ENCODE measurements at places on chromosomes 1 and 21. TPM values are rescaled to one million over a fixed set of nuclear protein-coding genes. Genes with fewer than 3 reads are reported as not detected.

DNA sequence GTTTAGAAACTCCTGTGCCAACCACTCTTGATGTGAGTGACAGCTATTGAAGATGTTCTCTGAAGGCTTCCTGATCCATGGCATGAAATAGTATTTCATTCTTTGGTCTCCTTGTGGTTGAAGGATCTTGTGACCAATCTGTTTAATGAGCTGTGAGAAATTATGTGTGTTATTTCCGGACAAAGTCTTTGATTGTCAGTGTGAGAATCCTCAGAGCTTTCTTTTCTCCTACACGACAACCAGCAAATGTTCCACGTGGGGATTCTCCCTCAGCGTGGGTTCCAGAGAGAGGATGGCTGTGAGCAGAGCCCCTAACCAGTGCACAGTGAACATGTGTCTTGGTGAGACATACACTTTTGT, 45.0 kb upstream of the HOOK1 start:
- no peak for DNase-seq
- no peak overlapping the region for H3K4me3 ChIP-seq
- no peak overlapping the region for H3K27ac ChIP-seq

The SHISAL2A gene
- total RNA-seq, result 8.2 TPM

The BSND gene
- not detected for total RNA-seq

The KIF26B gene
- 0.41 TPM for total RNA-seq

The AIM2 gene
- total RNA-seq, result 6.0 TPM

The ACTL8 gene
- total RNA-seq, result not detected

- peak; percentile 92 for DNase-seq
- H3K4me3 ChIP-seq, result peak within 1 kb of the TSS; percentile 57
- peak within 1 kb of the TSS; percentile 88 for H3K27ac ChIP-seq
- H3K27me3 ChIP-seq, result peaks cover 27% of the 10 kb centered on the region
- no peaks in the 10 kb centered on the region for H3K36me3 ChIP-seq
These were observed at the start of gene ZNF678 for GRCh38 chr1:227563324-227564201. Gene ZNF678 (plus strand): TSS chr1:227563556. CDS start chr1:227650992, 87,436 bp downstream.

- H3K4me3 ChIP-seq, result no peak overlapping the region
- H3K36me3 ChIP-seq, result no peaks in the 10 kb centered on the region
- no peak for DNase-seq
- H3K27me3 ChIP-seq, result no peaks in the 10 kb centered on the region
- no peak overlapping the region for H3K27ac ChIP-seq
- H3K4me1 ChIP-seq, result no peaks in the 10 kb centered on the region
These were observed 196.9 kb downstream of the TTLL7 start for GRCh38 chr1:83802023-83802422.

GRCh38 chr1:206925106-206925736, 3.5 kb upstream of the FCMR start:
- no peaks in the 10 kb centered on the region for H3K27me3 ChIP-seq
- peak overlapping the region; percentile 72 for H3K27ac ChIP-seq
- peaks cover 11% of the 10 kb centered on the region for H3K4me1 ChIP-seq

The MPL gene
- not detected for total RNA-seq

DNA sequence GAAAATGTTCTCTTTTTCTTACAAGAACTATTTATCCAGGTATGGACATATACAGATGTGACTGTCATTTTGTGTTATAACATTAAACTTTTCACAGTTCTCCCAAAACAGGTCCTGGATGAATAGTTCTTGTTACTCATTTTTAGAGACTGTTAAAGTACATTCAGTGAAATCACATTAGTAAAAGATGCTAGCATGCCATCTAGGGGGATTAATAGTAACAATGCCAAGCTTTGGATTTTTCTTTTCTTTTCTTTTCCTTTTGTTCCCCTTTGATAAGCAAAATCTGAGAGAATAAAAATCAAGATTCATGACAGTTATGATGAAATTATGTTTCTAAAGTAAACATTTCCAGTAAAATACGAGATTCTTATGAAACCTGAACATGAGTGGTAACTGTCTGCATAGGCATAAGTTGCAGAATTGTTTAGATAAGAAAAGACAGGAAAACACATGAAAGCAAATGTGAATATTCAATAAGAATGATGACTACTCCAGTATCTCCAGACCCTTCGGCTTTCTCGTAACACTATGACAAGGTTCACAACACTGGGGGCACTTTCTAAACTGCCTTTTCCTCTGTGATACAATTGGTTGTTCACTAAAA, 77.5 kb downstream of the TPR start:
- no peak overlapping the region for H3K4me3 ChIP-seq
- H3K27ac ChIP-seq, result no peak overlapping the region
- H3K4me1 ChIP-seq, result no peaks in the 10 kb centered on the region

DNA sequence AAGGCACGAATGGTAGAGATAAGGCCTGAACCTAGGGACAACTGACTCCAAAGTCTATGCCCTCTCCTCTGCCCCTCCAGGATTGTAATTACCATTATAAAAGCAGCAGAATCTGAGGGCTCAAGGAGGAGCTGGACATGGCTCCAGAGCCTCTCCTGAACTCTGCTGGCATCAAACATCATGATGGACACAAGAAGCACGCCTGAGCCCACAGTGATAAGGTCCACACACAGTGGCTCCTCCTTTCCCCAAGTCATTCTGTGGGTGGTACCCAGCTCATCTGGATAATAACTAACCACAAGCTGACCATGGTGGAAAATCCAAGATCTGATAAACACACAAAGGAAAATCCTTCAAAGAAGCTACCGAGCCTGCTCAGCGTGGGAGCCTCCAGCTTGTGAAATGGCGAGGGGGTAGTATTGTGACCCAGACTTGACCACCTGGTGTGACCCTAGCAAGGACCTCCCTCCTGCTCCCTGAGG, 85.2 kb downstream of the HIVEP3 start:
- H3K4me1 ChIP-seq, result no peaks in the 10 kb centered on the region
- DNase-seq, result no peak
- H3K27ac ChIP-seq, result no peak overlapping the region
- no peak overlapping the region for H3K4me3 ChIP-seq
- H3K36me3 ChIP-seq, result no peaks in the 10 kb centered on the region

GRCh38 chr1:116754198-116754977, at the start of gene CD2:
Gene CD2 (plus strand): TSS chr1:116754430. CDS start chr1:116754493, 63 bp downstream.
- no peaks in the 10 kb centered on the region for H3K27me3 ChIP-seq
- H3K4me1 ChIP-seq, result no peaks in the 10 kb centered on the region
- H3K36me3 ChIP-seq, result no peaks in the 10 kb centered on the region
- peak within 1 kb of the TSS; percentile 29 for H3K4me3 ChIP-seq

DNA sequence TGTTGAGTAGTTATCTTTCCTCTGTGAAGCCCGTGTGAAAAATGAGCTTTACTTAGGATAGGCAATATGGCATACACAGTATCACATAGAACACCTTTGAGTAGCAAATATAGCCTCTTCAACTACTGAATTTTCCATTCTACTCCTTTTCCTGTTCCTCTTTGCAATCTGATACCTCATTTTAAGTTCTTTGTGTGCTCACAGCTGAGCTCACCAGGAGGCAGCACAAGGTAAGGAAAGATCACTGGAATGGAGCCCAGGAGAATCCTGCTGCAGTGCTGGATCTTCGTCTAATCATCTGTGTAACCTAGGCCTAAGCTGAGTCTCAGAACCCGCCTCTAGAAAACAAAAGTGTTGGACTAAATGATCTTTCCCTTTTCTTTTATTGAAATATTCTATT, 171.0 kb downstream of the LRRC40 start:
- no peaks in the 10 kb centered on the region for H3K4me1 ChIP-seq
- no peak overlapping the region for H3K27ac ChIP-seq
- DNase-seq, result no peak

DNA sequence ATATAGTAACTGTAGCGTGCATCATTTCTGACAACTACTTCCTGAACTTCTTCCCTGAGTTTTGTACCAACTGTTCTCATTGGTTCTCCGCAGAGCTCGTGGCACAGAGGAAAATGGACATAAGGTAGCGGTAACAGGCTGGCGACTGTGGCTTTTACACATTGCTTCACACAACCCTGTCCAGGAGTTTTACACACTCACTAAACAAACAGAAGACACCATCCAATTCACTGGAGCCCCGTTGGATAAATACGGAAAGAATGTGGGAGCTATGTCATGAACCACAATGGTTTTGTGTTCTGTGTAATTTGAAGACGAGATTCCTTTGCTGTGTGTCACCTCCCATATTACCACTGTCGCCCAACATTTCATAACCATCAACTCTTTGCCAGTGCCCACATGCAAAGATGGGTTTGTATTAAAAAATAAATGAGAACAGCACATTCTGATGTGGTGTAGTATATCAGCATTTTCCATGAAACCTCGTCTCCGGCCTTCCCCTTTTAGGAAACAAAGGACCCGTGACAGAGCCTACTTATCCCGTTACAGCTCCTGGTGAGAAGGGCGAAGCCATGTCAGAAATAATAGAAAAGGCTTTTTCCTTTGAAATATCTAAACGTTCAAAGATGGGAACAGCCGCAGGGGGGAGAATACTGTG, 47.4 kb upstream of the ENAH start:
- H3K4me3 ChIP-seq, result no peak overlapping the region
- no peaks in the 10 kb centered on the region for H3K36me3 ChIP-seq
- no peaks in the 10 kb centered on the region for H3K4me1 ChIP-seq
- H3K27me3 ChIP-seq, result no peaks in the 10 kb centered on the region
- DNase-seq, result no peak

- peaks cover 3% of the 10 kb centered on the region for H3K27me3 ChIP-seq
- DNase-seq, result no peak
- H3K36me3 ChIP-seq, result no peaks in the 10 kb centered on the region
- H3K4me3 ChIP-seq, result no peak overlapping the region
- H3K4me1 ChIP-seq, result peaks cover 29% of the 10 kb centered on the region
These were observed 16.4 kb upstream of the MAPKAPK2 start for GRCh38 chr1:206668351-206668750.

DNA sequence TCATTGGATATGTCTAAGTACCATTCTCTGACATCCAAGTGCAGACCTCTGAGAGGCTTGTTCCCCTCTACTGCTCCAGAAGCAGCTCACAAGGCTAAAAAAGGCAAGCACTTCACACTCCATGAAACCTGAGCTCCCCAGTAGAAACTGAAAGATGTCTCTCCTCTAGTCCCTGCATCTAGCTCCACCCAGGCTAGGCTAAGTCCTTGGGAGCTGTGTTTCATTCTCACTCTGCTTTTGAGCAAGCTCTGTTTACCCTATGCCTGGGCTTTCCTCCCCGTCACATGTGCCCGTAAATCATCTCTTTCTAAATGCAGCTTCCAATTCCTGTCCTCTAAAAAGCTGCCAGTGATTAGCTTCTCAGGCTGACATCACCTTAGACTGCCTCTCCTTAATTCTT, 39.0 kb downstream of the LRRC71 start:
- H3K4me1 ChIP-seq, result no peaks in the 10 kb centered on the region
- DNase-seq, result no peak
- H3K27ac ChIP-seq, result no peak overlapping the region
- H3K4me3 ChIP-seq, result no peak overlapping the region
- no peaks in the 10 kb centered on the region for H3K27me3 ChIP-seq

- no peak for DNase-seq
- H3K27me3 ChIP-seq, result no peaks in the 10 kb centered on the region
- no peaks in the 10 kb centered on the region for H3K36me3 ChIP-seq
- no peak overlapping the region for H3K27ac ChIP-seq
- no peak overlapping the region for H3K4me3 ChIP-seq
- no peaks in the 10 kb centered on the region for H3K4me1 ChIP-seq
These were observed 487.1 kb downstream of the KCNT2 start for GRCh38 chr1:196121181-196121580.

DNA sequence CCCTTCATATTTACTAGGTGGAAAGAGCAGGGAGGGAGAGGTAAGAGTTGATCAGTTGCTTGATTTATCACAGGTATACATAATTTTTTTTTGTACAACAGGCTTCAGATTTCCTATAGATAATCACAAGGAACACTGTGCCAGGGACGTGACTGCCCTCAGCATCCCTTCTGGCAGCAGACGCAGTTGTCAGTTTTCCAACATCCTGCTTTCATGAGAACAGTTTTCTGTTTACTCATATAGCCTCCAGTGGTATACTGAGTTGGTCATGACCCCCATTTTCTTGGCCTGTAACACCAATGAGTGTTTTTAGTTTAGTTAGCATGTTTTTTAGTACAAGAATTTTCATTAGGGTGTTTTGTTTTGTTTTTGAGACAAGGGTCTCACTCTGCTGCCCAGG, 37.9 kb upstream of the PTPRF start:
- H3K4me3 ChIP-seq, result no peak overlapping the region
- H3K27ac ChIP-seq, result no peak overlapping the region
- no peaks in the 10 kb centered on the region for H3K27me3 ChIP-seq
- no peaks in the 10 kb centered on the region for H3K4me1 ChIP-seq
- no peaks in the 10 kb centered on the region for H3K36me3 ChIP-seq

DNA sequence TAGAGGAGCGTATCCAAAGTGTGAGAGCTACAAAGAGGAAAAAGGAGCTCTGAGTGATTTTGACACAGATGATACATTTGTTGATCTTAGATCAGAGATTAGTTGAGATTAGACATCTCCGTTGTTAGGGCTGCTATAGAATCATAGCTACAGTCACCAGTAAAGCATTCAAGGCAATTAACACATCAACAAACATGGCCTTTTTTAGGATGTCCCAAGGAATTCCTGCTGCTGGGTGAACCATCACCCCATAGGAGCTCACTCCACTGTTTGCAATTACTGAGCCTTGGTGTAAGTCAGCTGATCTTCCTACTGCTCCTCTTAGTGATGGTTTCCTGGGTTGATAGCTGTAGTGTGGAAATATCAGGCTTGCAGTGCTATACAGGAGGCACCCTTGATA, 6.7 kb upstream of the RSRP1 start:
- H3K27me3 ChIP-seq, result no peaks in the 10 kb centered on the region
- no peaks in the 10 kb centered on the region for H3K4me1 ChIP-seq
- no peak overlapping the region for H3K4me3 ChIP-seq
- no peaks in the 10 kb centered on the region for H3K36me3 ChIP-seq
- DNase-seq, result no peak

All from transverse colon (tissue), 4 donors.